ENCODE measurements at places on chromosomes 1 and 21. TPM values are rescaled to one million over a fixed set of nuclear protein-coding genes. Genes with fewer than 3 reads are reported as not detected.

Gene PIGR
- not detected for total RNA-seq

Gene KAZN
- total RNA-seq, result 2.8 TPM

Gene CLEC20A
- total RNA-seq, result not detected

Gene ANGPTL1
- not detected for total RNA-seq

Gene ANKRD65
- 1.4 TPM for total RNA-seq

Gene MR1
- total RNA-seq, result 2.5 TPM

Gene F13B
- total RNA-seq, result not detected

Gene TSPAN1
- 68.5 TPM for total RNA-seq

Gene ARMH1
- 4.7 TPM for total RNA-seq

Gene MIXL1
- total RNA-seq, result 0.67 TPM

Gene MYOM3
- 7.9 TPM for total RNA-seq

Gene OR10J1
- total RNA-seq, result not detected

Gene CACNA1E
- total RNA-seq, result 0.08 TPM

Gene CRYBG2
- total RNA-seq, result 18.6 TPM

Gene NTMT2
- total RNA-seq, result not detected

Gene VSIG8
- 0.07 TPM for total RNA-seq

Gene MLLT11
- 26.4 TPM for total RNA-seq

Measured in kidney epithelial cell (primary cell).